ENCODE measurements at places on chromosomes 7 and 10. TPM values are rescaled to one million over a fixed set of nuclear protein-coding genes. Genes with fewer than 3 reads are reported as not detected.
A peak's percentile ranks its signal among the peaks of the same experiment; 100 is the strongest.

DNA sequence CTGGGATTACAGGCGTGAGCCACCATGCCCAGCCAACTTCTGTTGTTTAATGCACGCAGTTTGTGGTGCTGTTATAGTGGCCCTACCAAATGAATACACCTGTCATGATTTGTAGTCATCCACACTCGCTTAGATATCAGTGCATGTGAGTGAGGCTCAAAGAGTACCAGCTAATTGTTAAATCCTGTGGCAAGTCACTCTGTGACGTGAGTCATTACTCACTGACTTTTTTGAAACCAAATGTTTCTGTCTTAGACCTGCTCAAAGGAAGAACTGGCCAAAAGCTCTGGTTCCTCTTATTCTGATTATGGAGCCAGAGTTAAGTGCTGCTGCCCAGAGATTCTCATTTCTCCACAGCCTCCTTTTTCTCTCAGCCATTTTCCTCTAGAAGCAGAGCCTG lies 109.4 kb downstream of the PRKAG2 start:
- DNase-seq = no peak

GRCh38 chr7:111871283-111871682 lies 309.0 kb upstream of the IMMP2L start:
- DNase-seq = no peak

- DNase-seq = no peak
Measured at GRCh38 chr10:132877473-132877872, 64.9 kb downstream of the CFAP46 start.

- no peak for DNase-seq
Measured at GRCh38 chr7:55494951-55495350, 77.4 kb downstream of the VOPP1 start.

GRCh38 chr10:58335306-58336005 lies 650 bp downstream of the UBE2D1 start:
- DNase-seq = peak; percentile 49

DNA sequence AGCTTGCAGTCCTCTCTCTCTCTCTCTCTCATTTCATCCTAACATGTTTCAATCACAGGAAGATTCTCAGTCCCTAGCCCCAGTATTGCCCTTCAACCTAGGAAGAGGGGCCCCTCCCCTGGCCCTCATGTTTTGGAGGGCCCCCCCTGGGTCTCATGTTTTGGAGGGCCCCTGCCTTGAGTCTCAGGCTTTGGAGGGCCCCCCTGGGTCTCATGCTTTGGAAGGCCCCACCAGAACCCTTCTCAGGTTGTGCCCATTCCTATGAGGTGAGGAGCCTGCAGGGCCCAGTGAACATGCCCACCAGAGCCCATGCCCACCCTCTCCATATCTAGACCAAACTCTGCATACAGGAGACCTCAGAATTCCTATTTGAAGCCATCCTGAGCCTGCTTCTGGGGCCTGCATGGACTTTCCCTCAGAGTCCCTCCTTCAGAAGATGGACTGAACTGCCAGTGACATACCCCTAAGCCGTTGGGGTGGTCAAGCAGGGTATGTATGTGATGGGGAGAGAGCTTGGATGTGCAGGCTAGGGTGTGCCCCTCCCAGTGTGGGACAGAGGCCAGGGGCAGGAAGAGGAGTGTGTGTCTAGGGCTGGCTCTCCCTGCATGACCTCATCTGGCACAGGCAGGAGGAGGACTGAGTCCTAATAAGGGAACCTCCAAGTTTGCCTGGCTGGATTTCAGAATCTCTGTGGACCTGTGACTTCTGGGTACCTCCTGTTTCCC lies 8.1 kb upstream of the VDAC2 start:
- no peak for DNase-seq

DNA sequence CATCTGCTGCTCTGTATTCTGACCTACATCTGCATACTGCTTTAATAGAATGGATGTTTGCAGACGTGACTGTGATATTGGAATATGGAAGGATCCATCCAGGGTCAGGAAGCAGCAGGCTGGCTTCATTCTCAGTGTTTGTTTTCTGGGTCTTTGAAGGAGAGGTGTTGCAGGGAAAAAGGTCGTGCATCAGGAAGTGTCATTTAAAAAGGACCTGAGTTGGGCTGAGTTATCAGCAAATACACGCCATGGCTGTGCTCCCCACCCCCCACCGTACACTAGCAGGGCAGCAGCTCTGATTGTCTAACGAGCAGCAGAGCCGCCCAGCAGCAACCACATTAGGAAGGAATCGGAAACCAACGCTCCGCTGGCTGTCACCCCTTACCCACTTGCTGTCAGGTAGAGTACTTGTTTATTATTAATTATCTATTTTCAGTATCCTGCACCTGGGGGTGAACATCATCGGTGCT lies 63.1 kb upstream of the STEAP1B start:
- no peak for DNase-seq

- no peak for DNase-seq
Measured at GRCh38 chr7:2528481-2529095, 9.0 kb downstream of the LFNG start.

ZP3 gene
- total RNA-seq = 6.9 TPM

NCF1 gene
- 0.31 TPM for total RNA-seq

IDI2 gene
- not detected for total RNA-seq

PLAC9 gene
- 5.1 TPM for total RNA-seq

TMEM236 gene
- total RNA-seq = 0.03 TPM

PTF1A gene
- 0.48 TPM for total RNA-seq

Data from H7 (cell line).